ENCODE measurements at places on chromosomes 11 and 22. TPM values are rescaled to one million over a fixed set of nuclear protein-coding genes. Genes with fewer than 3 reads are reported as not detected.

TBX10 gene
- total RNA-seq = not detected

KRTAP5-10 gene
- not detected for total RNA-seq

AIFM3 gene
- 0.30 TPM for total RNA-seq

DNAJB7 gene
- not detected for total RNA-seq

TMEM223 gene
- 11.6 TPM for total RNA-seq

PRR14L gene
- 46.5 TPM for total RNA-seq

SUN2 gene
- total RNA-seq = 44.0 TPM

GRCh38 chr11:126834573-126834972 is 166.0 kb downstream of the KIRREL3 start:
- no peak for DNase-seq

- DNase-seq = no peak
Observed at GRCh38 chr22:44293034-44293433, 19.7 kb downstream of the SHISAL1 start.

DNA sequence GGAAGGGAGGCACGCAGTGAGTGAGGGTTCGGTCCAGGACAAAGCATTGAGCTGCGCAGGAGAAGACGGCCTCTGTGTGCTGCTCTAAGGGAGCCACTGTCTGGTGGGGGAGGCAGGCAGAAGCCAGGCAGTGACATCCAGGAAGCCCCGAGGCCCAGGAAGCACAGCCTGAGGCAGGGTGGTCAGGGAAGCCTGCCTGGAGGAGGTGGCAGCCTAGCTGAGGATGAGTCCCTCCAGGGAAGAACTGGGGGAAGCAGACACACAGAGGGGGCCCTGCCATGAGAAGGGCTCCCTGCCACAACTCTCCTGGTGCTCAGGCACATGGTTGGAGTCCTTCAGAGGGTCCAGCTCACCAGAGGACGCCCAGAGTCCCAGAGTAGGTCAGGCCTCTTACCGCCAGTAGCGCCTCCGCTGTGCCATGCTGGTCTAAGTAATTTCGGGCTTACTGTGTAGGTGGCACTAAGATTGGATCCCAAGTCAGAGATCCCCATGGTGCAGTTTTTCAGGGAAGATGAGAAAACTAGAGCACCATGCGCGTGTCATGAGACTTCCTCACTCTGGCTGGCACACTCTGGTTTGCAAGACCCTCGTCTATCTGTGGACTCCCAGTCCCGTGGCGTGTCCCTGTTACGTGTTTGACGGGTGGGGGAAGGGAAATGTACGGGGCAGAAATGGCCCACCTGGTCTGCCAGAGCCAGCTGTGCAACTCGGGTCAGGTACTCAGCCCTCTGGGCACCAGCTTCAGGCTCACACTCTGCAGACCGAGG is 887.2 kb downstream of the BRD1 start:
- no peak for DNase-seq

GRCh38 chr11:68763926-68764657 is 12.8 kb upstream of the TESMIN start:
- no peak for DNase-seq

- peak; percentile 20 for DNase-seq
Observed at GRCh38 chr11:6703247-6704063, 20.3 kb upstream of the MRPL17 start.

GRCh38 chr11:5620651-5621521 is 3.9 kb upstream of the TRIM34 start:
- DNase-seq = no peak

DNA sequence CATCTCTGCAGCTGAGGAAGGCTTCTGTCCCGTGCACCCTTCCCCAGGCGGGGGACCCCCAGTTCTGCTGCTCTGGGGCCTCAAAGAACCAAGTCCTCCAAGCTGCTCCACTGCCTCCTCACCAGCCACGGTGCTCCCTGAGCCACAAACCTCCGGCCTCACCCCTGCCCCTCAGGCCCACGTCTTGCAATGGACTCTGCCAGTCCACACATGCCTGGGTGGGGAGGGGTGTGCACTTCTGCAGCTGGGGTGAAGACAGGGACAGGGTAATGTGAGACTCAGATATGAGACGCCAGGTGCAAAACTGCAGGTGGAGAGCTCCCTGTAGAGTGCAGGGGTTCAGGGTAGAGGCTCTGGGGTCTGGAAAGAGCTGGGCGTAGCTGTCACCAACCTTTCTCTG is 3.2 kb upstream of the PTDSS2 start:
- DNase-seq = no peak
